ENCODE measurements at places on chromosomes 7 and 10. TPM values are rescaled to one million over a fixed set of nuclear protein-coding genes. Genes with fewer than 3 reads are reported as not detected.

The ZNF485 gene
- 2.0 TPM for total RNA-seq

The MNX1 gene
- not detected for total RNA-seq

The ABI1 gene
- total RNA-seq, result 40.3 TPM

The DHTKD1 gene
- 19.8 TPM for total RNA-seq

Measured in pulmonary artery endothelial cell (primary cell).